ENCODE measurements at places on chromosomes 6 and 20. TPM values are rescaled to one million over a fixed set of nuclear protein-coding genes. Genes with fewer than 3 reads are reported as not detected.

DNA sequence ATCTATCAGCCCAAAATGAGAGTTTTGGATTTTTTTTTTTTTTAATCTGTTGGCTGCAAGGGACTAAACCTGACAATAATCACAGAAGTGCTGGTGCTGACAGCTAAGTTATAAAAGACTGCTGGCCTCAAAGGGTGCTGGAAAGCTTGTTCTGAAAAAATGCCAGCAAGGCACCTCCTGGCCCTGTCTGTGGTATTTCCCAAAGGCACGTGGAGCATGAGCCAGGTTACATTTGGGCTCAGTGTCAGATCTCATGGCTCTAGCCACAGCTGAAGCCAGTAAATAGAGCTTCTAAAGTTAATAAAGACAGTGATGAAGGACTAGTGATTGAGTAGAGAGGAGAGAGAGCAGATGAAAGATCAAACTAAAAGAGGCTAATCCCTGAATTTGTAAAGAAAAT lies 178.9 kb downstream of the FUT9 start:
- DNase-seq: no peak

- no peak for DNase-seq
Measured at GRCh38 chr20:44454306-44454963, 21.2 kb upstream of the TTPAL start.

DNA sequence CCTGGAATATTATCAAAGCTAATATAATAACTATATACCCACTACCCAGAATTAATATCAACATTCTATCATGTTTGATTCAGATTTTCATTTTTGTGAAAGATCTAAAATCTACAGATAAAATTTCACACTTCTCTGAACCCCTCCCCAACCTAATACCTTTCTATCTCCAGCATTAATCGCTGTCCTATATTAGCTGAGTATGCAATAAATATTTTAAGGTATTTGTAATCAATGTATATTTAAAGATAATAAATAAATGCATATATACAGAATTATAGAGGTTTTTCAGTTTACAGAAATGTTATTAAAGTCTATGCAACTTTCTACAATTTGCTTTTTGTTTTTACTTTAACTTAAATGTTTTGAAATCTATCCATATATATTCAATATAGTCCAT lies 156.7 kb upstream of the NRSN1 start:
- no peak for DNase-seq

EDN3 gene
- not detected for total RNA-seq

PROKR2 gene
- not detected for total RNA-seq

- no peak for DNase-seq
Measured at GRCh38 chr6:79420054-79420453, 117.2 kb downstream of the LCA5 start.

- DNase-seq: no peak
Measured at GRCh38 chr20:18006684-18007083, 37.9 kb downstream of the MGME1 start.

GRCh38 chr20:61628480-61628879 lies 376.4 kb downstream of the CDH4 start:
- no peak for DNase-seq

OXT gene
- total RNA-seq: not detected

OR2J2 gene
- total RNA-seq: not detected

IRAK1BP1 gene
- total RNA-seq: 1.9 TPM

DNA sequence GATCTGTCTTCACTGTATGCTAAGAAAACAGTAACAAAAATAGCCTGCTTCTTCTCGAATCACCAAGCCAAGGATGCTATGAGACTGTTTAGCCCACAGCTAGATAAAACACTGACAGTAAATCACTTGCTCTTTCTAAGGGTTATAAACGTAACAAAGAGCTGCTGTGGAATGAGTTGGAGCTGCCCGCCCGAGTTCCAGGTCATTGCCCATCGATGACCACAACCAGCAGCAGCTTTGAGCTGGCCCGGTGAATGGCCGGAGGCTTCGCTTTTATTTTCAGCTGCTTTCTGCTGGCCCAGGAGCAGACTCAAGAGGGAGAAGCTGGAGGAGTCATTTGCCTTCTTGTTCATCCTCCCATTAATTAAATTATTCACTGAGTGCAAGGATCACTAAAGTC lies 82.2 kb upstream of the CDH4 start:
- DNase-seq: no peak

- DNase-seq: peak; percentile 18
Measured at GRCh38 chr6:31356216-31356945, 598 bp downstream of the HLA-B start.

Data from IMR-90 (cell line).